ENCODE measurements at places on chromosomes 4 and X.

- DNase-seq, result peak; percentile 87
Observed at GRCh38 chr4:184472614-184473498, 1.5 kb downstream of the IRF2 start.

DNA sequence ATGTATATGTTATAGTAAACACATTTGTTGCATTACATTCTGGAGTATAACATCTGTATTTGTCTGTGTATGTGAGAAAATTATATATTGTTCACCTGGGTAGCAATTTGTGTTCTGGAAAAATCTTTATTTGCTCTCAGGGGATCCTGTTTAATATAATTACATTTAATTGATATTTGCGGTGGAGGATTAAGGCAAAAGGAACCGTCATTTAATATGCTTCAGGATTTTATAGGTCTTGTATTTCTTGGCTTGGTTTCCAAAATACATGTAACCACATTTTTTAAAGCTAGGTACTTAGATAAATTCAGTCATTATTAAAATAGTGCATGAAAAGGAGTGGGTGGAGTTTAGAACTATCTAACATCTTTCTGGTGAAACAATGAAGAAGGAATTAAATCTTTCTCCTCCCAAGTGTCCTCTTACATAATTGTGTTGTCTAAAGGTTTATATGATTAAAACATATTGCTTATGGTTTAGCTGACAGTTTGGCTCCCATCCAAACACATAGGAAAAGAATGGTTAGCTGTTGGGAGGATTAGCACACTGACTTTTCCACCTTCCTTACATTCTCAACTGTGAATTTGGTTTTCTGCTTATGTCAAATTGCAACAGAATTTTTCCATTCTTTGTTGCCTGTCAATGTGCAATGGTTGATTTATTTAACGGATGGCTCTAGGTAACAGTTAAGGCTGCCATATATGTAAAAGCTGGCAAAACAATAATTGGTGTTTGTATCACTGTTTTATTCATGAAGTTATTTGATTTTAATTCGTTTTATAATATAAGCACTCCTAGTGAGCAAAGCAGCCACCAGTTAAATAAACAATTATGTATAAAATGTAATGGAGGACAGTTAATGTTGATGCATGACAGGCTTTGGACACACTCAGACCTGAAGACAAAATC, 250.8 kb upstream of the SFRP2 start:
- DNase-seq, result no peak

DNA sequence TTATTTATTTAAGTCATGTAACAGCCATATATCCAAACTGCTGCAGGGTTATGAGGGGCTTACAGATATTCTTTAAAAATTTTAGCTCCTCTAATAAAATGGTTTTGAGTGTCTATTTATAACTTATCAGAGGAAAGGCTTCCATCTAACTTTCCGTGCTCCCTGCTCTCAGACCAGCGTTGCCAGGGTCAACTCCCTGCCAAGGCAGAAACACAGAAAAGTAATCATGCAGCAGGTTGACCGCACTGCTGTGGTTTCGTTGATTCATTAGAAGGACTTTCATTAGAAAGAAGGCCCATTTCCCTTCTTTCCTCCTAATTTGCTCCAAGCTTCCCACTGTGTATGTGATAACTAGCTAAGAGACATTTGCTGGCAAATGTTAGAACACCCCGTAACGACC, 33.9 kb downstream of the BCLAF3 start:
- peak; percentile 9 for DNase-seq

GRCh38 chrX:44795945-44796450, 47.8 kb upstream of the DUSP21 start:
- DNase-seq, result no peak

- DNase-seq, result peak; percentile 6
Observed at GRCh38 chrX:51837921-51838320, 55.5 kb upstream of the MAGED1 start.

GRCh38 chr4:123843137-123843536, 446.5 kb downstream of the SPRY1 start:
- DNase-seq, result no peak

DNA sequence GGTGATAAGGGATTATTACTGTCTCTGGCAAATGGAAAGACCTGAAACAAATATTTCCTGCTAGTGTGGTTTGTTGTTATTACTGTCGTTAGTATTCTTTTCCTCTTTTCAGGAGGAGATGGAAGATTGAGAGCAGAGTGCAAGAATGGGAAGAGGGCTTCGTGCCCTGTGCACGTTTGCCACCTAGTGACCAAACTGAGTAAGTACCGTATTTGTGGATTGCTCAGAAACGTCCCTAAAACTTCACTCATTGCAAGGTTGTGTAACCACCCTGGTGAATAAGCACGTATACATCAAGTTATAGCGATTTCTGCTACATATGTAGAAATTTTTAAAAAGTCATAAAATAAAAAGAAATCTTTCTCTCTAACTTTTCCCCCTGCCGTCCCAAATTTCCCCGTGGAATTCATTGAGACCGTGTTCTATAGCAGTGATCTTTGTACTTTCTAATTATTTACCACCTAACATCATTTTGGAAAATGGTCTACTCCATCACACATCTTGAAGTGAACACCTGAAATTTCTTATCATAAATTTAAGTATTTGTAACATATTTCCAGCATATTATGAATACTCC, 24.3 kb downstream of the LINC00632 start:
- peak; percentile 51 for DNase-seq

DNA sequence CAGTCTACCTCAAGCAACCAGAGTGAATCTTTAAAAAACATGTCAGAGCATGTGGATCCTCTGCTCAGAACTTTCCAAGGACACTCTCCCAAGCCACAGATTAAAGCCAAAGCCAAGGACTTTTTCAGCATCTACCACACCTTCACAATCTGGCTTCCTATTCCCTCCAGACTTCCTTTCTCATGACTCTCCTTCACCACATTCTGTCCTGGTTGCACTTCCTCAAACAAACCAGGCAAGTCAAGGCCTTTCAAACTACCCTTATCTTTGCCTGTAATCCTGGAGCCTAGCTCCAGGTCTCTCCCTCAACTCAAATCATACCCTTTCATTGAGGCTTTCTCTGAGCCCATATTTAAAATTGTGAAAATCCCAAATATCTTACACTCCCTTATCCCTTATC, 191.6 kb upstream of the GALNTL6 start:
- DNase-seq, result no peak

DNA sequence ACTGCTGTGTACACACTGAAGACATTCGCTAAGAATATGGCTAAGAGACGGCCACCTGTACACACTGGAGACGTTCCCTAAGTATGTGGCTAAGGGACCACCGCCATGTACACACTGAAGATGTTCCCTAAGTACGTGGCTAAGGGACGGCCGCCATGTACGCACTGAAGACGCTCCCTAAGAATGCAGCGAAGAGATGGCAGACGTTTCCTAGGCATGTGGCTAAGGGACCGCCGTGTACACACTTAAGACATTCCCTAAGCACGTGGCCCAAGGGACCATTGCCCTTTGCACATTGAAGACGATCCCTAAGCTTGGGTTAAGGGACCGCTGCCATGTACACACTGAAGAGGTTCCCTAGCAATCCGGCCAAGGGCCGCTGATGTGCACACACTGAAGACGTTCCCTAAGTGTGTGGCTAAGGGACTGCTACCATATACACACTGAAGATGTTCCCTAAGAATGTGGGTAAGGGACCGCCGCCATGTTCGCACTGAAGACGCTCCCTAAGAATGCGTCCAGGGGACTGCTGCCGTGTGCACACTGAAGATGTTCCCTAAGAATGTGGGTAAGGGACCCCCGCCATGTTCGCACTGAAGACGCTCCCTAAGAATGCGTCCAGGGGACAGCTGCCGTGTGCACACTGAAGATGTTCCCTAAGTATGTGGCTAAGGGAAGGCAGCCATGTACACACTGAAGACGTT, 36.7 kb downstream of the DHRSX start:
- no peak for DNase-seq

GRCh38 chr4:173182403-173182802, 13.8 kb downstream of the GALNT7 start:
- peak; percentile 51 for DNase-seq

- no peak for DNase-seq
Observed at GRCh38 chrX:48913605-48914366, 2.3 kb upstream of the SLC35A2 start.

GRCh38 chr4:76960014-76960413, 10.5 kb downstream of the SEPTIN11 start:
- DNase-seq, result no peak

DNA sequence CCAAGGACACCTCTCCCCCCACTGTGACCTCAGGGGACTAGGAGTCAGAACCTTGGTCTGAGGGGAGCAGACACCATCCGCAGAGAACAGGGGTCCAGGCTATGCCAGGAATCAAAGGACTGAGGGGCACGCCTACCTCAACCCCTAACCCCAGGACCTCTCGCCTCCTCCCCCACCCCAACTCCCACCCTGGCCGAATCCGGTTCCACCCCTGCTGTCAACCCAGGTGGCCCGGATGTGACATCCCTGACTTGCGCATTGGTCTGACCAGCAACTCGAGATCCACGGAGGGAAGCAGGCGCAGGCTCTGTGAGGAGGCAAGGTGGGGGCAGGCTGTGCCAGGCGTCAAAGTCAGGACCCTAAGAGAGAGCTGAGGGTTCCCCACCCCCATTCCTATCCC, 468 bp upstream of the MAGEA4 start:
- no peak for DNase-seq

GRCh38 chr4:153502584-153502983, 36.4 kb downstream of the TMEM131L start:
- DNase-seq, result no peak

GRCh38 chrX:12709047-12709446, 82.2 kb upstream of the PRPS2 start:
- no peak for DNase-seq

GRCh38 chr4:11436084-11436483, 7.4 kb upstream of the HS3ST1 start:
- DNase-seq, result no peak

Measured in AG20443 (cell line).